Activated T-helper 1 cell treated with Interleukin-2 at 50 U/mL for 16 hours (primary cell): ENCODE measurements at places on chromosomes 2 and 18.

- no peak for DNase-seq
These were observed 218.0 kb upstream of the CRIM1 start for GRCh38 chr2:36137612-36138011.

GRCh38 chr2:70920367-70920715 is 15.4 kb upstream of the ATP6V1B1 start:
- no peak for DNase-seq

DNA sequence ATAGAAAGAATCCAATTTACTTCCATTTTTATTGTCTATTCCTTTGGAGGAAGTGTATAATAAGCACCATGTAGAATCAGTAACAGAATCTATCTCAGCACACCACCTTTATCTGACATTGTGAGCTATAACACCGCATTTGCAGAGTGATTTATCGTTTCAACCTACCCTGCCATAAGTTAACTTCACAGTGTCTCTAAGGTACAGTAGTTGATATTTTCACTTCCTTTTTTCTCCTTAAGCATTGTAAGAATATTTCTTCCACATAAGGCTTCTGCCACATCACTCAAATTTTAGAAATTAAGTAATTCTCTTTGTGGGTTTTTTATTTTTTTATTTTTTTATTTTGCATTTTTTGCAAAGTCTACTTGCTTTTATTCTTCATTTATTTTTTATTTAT is 107.1 kb downstream of the TMX3 start:
- no peak for DNase-seq

DNA sequence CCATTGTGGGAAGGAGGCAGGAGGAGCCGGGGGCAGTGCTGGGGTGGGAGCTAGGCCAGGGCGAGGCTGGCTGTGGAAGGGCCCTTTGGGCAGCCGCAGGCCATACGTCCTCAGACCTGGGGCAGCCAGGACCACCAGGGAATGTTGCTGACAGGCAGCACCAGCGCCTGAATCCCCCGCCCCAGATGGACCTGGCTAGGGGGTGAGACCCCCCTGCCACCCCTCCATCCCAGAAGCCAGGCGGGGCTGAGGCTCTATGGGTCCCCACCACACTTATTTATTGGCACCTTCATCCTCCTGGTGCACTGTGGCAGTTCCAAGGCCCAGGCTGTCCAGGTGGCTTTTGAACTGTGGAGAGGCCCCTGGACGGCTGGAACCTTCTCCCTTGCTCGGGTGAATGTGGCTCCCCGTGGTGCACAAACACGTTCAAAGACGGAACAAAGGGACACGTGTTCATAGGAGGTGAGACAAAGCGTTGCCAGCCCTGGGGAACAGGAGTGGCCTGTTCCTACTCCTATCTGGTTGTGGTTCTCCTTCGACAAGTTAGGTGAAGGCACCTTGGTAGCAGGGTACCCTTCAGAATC is 35.1 kb downstream of the RAMP1 start:
- no peak for DNase-seq

DNA sequence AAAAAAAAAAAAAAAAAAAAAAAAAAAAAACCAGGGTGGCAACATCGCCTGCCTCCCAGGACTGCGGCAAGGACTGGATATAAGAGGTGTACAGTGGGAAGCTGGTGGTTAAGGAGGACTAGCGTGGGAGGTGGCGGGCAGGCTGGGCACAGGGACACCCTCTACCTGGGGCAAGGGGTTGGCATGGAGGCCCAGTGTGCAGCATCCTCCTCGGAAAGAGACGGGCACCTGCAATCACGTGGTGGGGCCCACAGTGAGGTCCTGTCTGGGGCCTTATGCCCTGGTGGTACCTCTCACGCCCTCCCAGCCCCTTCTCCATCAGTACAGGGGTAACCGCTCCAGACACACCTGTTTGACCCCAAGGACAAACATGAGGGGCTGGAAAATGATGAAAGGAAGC is 27.9 kb downstream of the PXDN start:
- no peak for DNase-seq

DNA sequence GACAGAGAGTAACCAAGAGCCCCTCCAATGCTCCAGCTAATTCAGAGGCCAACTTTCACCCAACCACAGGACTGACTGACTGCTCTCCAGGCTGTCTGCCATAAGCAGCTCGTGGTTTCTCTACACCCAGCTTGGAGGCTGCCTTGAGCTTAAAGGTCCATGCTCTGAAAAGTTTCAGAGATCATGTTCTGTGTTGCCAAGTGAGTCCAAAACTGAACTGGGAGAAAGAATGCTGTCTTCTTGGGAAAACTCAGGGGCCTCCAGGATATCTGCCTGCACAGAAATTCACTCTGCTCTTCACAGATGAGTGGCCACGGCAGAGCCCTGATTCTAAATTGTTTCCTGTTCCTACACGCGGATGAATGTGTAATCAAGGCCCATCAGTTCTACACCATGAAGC is 51.1 kb downstream of the LPIN2 start:
- no peak for DNase-seq

DNA sequence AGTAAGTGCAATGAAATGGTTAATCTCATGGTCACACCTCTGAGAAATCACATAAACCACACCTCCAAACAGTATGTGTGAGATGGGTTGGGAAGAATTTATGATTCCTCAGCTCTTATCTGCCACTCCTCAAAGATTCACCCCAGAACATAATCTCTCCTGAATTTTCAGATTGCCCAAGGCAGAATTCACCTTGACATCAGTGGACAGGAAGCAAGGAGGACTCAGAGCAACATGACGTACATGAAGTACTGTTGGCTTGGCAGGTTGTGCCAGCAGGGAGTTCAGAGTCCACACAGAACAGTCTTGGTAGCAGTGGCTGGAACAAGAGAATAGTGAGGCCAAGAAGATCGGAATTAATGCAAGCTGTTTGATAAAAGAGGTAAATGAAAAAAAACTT is 31.7 kb upstream of the CYBRD1 start:
- DNase-seq = no peak

DNA sequence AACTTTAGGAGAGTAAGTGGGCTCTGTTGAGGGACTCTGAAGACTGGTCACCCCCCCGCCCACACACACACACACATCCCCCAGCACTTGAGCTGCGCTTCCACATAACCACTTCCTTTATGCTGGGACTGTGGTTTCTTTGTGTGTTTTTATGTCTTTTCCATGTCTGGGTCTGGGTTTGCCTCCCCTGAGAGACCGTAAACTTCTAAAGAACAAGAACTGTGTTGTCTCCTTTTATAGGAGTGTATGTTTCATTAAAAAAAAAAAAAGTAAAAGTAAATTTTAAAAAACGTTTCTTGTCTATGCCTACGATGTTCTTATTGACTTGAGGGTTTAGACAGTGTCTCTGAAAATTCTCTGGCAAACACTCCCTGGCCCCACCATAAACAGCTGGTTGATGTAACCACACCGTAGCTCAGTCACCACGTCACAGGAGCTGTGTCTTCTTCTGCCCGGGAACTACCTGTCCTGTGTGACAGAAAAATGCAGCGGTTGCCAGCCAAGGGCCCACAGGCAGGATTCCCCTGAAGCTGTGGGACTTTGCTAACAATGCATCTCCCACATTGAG is 68.0 kb downstream of the KLHL29 start:
- no peak for DNase-seq

GRCh38 chr2:44679584-44679983 is 261.9 kb upstream of the SIX3 start:
- DNase-seq = no peak

DNA sequence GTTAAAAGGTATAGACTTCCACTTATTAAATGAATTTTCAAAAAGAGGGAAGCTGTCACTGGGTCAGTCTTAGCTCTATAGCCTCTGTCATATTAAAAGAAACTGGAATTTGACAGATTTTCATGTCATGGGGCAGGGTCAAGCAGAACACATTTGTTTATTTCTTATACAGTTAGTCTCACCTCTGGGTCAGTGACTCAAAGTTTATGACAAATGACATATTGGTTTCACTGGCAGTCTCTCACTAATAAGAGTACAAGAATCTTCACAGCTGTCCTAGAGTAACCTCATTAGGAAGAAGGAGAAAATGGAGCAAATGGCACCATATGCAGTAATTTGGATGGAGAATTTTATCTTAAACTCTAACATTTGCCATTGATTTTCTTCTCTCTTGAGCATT is 63.2 kb downstream of the MBD2 start:
- DNase-seq = no peak

DNA sequence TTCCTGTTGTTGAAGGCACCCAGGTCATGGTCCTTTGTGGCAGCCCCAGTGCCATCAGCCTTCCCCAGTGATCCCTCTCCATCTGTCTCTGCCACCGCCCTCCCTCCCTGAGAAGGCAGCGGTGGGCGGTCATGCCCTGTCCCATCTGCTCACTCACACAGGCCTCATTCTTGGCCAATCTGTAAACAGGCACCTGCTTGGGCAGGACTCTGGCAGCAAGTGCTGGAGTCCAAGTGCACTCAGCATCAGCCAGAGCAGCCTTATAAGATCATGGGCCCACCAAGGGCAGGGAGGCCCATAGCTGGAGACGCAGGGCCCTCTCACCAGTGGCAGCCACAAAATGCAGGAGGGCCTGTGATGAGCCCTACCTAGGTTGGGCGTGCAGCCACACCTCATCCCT is 140.9 kb downstream of the TWIST2 start:
- no peak for DNase-seq

DNA sequence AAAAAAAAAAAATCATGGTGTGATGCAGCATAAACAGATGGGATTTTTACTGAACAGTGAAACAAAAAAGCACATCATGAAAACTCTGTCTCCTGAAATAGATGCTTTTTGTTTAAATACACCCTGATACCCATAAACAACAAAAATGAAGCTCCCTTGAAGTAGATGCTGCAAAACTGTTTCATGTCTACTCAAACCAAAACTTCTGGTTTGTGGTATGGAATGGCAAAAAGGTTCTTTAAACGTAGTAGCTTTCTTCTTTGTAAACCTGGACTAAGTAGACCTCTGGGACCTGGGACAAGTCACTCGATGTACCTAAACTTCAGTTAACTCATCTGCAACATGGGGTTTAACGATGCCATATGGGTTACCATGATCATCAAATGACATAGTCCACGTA is 64.4 kb upstream of the RAPH1 start:
- no peak for DNase-seq

DNA sequence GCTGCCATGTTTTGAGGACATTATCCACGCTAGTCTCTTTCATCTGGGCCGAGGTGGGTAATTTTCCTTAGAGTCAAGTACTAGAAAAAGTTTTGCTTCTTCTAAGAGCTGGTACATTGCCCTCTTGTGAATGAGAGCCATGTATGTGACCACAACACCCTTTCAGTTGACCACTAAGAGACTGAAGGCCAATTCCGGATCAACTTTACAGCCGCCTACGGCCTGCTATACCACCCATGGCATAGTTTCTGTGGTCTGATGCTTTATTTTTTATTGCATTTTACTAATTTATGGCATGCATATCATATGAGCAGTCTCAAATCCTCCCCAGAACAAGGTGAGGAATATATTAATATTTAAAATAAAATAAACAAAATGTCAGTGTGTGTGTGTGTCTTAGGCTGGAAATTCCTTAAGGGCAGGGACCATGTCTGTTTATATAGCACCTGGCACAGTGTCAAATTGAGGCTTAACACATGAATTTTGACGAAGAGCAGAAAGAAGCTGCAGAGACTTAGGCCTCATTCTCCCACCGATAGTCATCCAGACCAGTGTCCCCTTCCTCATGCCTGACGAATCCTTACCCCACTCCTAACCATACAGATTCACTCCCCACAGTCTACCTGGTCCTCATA is 35.4 kb downstream of the PSD4 start:
- DNase-seq = no peak

DNA sequence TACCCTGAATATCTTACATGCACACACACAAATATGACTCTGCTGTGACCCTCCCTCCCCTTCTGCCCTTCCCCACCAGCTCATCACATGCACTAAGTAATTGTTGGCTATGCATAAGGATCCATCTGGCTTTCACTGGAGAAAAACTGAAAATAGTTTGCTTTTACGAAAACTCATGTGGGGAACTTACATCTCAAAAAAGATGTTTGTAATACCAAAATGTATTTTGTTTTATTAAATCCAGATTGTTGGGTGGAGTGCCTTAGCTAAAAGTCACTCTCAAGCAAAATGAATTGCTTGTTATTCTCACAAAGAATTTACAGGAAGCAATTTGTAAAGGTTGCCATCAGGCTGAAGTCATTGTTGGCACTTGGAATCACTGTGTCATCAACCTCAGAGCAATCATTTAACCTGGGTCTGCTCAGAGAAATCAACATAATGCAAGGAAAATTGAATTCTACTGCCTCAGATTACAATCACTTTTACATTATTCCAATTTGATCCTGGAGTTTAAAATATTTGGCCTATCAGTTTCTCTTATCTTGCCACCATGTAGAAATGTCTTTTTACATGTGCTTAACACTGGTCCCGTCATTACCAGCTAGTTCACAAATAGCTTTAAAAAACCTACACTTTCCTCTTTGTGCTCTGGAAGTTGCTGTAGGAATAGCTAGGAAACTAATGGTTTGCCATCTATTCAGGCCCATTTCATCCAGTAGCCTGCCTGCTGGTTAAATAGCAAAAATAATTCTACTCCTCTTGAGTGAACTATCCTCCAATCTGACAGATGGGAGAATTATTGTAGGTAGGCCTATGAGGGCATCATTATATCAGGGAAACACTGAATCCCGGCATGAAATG is 90.3 kb upstream of the TMEM17 start:
- no peak for DNase-seq

DNA sequence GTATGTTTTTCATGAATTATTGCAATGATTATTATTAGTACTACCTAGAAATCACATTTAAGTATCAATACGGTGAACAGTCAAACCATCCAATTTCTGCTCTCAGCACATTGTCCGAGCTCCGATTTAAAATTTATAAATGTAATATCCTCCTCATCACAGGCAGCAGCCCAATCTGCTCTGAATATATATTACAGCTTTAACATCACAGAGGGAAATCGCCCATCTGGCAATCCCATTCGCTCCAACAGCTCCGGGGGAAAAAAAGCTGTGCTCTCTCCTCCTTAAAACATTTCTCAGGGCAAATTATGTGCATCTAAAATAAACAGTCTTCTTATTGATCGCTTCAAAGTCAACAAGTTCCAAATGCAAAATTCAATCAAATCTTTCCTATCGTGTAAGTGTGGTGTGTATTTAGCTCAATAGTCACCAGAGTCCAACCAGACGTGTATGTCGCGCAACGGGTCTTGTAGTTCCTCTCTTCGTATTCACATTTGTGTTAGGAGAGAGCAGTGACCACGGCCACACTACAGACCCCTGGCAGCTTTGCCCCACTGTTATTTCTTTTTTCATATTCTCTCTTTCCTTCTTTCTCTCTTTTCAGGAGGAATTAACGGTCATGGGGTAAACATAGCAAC is 2.4 kb downstream of the FIGN start:
- no peak for DNase-seq

DNA sequence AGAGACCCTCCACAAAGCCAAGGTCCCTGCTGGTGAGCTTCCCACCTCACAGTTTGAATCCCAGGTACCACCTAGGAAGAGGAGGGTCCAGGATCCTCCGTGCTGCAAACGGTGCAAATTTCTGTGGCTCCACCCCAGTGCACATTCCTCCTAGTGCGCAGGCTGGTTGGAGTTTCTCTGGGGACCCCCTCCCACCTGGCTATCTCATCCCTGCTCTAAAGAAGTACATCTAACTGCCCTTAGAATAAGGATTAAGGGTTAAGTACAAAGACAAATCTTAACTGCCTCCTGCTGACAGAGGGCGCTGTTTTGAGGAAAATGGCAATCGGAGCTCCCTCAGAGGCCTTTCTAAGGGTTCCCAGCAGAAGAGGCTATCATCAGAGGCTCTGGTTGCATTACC is 109.6 kb upstream of the FSIP2 start:
- DNase-seq = no peak

- no peak for DNase-seq
These were observed 147.8 kb downstream of the PMAIP1 start for GRCh38 chr18:60047556-60047955.

GRCh38 chr2:95379371-95379831 is 23.1 kb upstream of the FAHD2A start:
- DNase-seq = no peak
